Endothelial cell (in vitro differentiated cells): ENCODE measurements at places on chromosomes 4 and X.

DNA sequence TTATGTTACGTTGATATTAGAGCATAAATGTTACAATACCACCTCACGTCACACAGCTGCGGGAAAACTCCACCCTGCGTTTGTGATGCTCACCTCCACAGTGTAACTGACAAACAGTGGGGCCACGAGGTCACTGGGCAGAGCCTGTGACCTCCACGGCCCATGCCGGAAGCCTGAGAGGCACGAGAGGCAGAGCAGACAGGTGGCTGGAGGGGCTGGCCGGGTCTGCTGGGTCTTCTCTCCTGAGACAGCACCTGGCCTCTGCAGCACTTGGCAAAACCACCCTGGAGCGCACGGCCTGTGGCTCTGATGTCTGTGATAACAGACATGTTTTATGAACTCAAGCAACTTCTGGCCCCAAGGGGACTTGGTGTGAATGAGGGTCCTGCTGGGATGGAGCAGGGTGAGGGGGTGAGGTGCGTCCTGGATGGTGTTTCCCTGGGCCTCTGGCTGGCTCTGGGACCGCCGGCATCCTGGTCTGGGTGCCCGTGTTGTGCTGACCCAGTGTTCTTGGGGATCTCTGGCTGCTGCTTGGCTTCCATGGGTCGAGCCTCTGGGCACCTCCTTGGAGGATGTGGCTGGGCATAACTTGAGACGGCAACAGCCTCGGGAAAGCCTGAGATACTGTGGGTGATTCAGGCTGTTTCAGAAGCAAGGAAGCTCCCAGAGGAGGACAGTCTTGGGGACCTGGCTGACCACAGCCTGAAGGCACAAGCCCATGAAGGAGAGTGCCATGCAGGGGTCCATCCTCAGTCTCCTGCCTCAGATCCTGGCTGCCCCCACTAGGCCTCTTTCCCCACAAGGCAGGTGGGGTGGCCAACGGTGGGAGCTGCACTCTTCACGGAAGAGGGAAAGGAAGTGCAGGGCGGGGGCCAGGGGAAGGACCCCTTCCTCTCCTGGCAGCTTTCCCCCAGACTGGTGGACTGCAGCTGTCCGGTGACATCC lies 19.7 kb downstream of the RNF212 start:
- no peak for DNase-seq

DNA sequence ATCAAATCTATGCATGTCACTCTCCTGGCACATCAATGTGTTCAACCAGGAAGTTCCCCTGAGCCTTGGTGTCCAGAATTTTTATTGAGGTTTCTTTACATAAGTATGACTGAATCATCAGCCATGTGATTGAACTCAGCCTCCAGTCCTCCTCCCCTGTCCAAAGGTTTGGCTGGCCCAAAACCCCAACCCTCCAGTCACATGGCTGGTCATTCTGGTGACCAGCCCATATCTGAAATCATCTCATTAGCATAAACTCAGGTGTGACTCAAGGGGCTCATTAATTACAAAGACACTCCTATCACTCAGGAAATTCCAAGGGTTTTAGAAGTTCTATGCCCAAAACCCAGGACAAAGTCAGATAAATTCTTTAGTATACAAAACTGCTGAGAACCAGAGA lies 20.6 kb upstream of the SUPT20HL2 start:
- no peak for DNase-seq

DNA sequence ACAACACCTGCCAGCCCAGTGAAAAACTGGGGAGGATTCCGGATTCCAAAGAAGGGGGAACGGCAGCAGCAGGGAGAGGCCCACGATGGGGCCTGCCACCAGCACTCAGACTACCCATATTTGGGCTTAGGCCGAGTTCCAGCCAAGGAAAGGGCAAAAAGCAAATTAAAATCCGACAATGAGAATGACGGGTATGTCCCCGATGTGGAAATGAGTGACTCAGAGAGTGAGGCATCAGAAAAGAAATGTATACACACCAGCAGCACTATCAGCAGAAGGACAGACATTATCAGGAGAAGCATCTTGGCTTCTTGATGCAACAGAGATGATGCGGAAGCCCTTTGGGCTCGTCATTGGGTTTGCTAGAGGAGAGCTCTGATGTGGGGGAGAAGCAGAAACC lies 62.4 kb downstream of the JADE1 start:
- DNase-seq, result no peak

DNA sequence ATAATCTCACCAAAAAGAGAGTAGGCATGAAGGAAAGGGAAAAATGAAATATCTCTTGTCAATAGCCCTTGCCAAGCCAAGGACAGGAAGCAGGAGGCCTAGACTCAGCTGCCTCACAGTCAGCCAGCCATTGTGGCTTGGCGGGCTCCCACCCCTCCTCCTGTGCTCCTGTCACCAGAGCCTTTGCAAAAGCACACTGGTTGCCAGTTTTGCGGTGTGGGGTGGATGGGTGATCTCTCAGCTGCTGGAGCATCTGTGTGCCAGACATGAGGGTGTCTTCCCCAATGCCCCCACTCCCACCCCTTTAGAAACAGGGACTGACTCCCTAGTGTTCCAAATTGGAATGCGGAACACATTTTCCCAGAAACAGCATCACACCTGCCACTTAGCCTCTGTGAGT lies 26.1 kb downstream of the ARHGEF6 start:
- no peak for DNase-seq

DNA sequence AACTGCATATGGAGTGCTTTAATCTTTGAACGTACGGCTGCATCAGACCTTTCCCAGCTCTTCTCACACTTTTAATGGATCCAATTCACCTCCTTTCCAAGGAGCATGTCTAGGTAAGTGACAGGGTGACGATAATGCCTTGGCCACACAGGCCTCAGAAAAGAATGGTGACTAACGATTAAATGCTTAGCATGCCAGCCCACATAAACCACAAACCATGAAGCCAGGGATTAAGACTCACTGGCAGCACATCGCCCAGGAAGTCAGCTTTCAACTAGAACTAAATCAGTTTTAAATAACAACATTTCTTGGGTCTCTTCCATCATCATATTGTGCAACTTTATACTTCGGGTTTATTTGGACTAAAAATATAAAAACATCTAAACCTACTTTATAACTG lies 28.7 kb downstream of the INPP4B start:
- no peak for DNase-seq

DNA sequence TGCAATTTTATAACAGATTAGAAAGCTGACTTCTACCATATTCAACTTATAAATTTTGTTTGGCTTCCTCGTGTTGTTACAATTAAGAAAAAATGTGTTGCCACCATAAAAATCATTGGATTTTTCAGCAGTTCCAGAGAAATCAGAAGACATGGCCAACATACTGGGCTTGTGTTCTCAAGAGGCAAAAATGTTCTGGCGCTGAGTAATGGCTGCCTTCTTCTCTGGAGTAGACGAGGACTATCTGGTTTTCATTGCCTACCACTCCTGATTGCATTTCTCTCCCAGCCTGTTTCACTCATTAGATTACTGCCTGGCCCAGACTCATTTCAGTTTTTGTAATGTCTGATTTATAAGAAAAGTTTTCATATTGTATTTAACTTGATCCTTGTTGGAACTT lies 122.3 kb downstream of the ARHGAP10 start:
- DNase-seq, result no peak

DNA sequence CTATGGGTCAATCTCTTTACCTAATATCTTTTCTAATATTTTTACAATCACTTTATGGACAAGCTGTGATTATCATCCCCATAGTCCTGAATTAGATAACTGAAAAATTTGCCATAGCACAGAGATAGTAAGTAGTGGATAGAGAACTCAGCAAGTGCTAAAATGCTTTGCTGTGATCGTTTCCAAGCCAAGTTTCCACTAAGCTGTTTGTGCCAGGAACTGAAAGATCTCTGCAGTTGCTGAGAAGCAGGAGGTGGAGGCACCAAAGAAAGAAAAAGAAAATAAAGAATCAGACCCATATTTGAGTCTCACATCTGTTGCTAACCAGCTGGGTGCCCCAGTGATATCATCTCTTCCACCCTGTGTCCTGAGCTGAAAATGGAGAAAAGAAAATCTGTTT lies 605.6 kb upstream of the BOD1L1 start:
- no peak for DNase-seq

DNA sequence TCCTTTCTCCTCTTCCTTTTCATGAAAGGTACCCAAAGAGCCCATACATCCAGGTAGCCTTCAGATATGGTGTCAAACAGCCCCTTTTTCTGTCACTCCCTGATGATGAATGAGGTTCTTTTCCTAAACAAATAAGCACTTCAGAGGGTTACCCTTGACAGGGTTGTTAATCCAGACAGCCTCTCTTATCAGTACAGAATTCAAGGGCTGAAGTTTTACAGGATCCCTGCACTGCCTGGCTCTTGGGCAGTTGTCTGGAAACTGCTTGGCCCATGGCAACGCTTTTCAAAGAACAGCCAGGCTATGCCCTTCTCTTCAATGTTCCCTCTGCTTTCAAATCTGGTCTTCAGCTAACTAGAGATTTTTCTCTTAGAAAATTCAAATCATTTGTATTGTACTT lies 352.6 kb upstream of the FAM241A start:
- no peak for DNase-seq

DNA sequence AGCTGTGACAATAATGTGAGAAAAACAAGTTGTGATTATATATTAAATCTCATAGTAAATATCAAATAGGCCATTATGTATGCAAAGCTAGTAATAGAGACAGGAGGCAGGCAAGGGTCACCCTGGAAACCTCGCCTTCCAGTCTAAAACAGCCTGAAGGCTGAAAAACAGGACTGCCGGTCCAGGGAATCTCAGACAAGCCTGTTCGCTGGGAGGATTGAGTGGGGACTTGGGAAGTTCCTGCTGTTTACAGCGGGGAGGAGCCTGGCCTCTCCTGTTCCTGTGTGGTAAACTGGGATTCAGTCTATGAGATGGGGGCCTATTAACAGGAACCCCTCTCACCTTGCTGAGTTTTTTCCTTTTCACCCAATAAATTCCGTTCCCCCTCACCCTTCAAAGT lies 2317.3 kb downstream of the PCDH7 start:
- no peak for DNase-seq

DNA sequence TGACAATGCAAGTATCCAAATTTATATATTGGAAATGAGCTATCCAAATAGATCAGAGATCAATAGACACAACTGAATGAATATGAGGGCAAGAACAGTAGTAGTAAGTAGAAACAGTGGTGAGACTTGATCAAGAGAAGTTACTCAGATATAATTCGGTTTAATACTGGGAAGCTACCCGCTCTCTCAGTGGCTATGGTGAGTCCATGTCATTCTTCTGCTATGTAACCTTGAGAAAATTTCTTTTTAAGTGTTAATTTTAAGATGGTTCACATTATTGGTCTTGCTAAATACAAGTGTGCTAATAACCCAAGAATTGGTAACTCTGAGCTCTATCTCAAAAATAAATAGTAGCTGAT lies 53.6 kb downstream of the LEF1 start:
- DNase-seq, result no peak

- no peak for DNase-seq
Measured at GRCh38 chrX:95728446-95728845, 956.2 kb upstream of the DIAPH2 start.

GRCh38 chr4:105329081-105329480 lies 144.8 kb downstream of the PPA2 start:
- DNase-seq, result no peak

DNA sequence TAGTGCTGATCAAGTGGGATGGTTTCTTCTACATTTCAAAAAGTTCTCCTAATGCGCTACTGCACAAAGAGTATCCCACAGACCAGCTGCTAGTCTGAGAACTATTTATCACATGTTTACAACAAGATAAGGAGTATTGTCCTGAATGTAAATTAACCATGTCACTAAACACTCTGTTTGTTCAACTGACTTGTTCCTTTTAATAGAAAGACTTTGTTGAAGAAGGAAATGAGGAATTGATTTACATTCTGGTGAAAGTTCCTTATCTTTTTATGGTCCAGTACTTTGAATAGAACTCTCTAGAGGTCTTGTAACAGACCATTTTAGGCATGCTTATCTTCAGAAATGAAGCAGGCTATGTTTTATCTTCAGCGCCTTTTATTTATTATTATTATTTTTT lies 67.3 kb upstream of the IL13RA1 start:
- DNase-seq, result no peak

DNA sequence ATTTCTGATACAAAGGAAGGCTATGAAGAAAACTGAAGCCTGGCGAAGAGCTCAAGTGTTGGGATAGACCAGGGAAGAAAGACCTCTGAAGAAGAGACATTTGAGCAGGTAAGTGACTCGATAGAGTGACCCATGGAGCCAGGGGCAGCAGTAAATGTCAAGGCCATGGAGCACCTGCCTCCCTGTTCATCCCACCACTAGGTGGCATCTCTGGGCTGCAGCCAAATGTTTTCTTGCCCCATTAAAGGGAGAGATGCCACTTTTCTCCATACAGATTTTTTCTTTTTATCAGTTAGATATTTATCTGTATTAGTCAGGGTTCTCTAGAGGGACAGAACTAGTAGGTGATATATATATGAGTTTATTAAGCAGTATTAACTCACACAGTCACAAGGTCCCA lies 4.9 kb upstream of the ZNF81 start:
- peak; percentile 46 for DNase-seq

- no peak for DNase-seq
Measured at GRCh38 chrX:47584714-47585113, 2.5 kb downstream of the TIMP1 start.

GRCh38 chr4:6233929-6234328 lies 33.6 kb upstream of the JAKMIP1 start:
- no peak for DNase-seq

- DNase-seq, result peak; percentile 71
Measured at GRCh38 chr4:6019316-6020263, 1.4 kb upstream of the C4orf50 start.

DNA sequence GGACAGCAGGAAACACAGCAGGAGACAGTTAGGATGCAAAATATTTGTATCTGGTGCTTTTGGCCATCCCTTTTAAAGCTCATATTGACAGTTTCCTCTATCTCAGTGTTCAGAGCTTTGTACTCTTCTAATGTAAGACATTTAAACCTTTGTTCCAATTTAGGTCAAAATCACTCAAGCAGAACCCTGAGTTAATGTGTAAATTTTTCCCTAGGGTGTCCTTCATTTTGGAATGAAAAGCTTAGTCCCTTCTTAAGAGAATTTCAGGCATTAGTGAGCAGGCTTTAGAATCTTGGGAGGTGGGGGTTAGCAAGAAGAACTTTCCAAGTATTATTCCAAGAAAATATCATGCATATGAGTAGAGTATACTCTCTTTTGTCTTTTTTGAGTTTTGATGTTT lies 188.7 kb downstream of the GBA3 start:
- no peak for DNase-seq

- DNase-seq, result no peak
Measured at GRCh38 chrX:19839770-19840254, 47.6 kb downstream of the SH3KBP1 start.

DNA sequence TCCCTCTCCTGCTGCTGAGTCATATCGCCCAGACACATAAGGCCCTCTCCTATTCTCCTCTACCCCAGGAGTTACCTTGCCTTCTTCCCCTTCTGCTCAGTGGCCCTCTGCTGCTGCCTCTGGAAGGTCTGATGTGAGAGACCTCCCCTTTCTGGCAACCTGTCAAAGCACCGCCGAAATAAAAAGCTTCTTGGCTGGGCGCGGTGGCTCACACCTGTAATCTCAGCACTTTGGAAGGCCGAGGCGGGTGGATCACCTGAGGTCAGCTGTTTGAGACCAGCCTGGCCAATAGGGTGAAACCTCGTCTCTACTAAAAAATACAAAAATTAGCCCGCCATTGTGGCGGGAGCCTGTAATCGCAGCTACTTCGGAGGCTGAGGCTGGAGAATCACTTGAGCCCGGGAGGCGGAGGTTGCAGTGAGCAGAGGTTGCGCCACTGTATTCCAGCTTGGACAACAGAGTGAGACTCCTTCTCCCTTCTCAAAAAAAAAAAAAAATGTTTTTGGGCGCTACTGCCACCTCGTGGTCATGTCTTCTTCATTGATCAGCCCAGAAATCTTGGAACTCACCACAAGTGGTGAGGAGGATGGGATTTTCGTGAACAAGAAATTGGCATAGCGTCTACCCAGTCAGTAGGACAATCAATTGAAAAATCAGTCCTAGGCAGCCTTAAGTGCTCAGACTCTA lies 8.6 kb upstream of the ZXDA start:
- no peak for DNase-seq
